ENCODE measurements at places on chromosomes 13 and 19. TPM values are rescaled to one million over a fixed set of nuclear protein-coding genes. Genes with fewer than 3 reads are reported as not detected.

- H3K4me3 ChIP-seq: no peak overlapping the region
- no peak for DNase-seq
- no peaks in the 10 kb centered on the region for H3K27me3 ChIP-seq
- H3K4me1 ChIP-seq: no peaks in the 10 kb centered on the region
- no peak overlapping the region for H3K27ac ChIP-seq
- no peaks in the 10 kb centered on the region for H3K36me3 ChIP-seq
These were observed 512.1 kb downstream of the IRS2 start for GRCh38 chr13:109274188-109274821.

- no peak for DNase-seq
- no peaks in the 10 kb centered on the region for H3K4me1 ChIP-seq
- no peaks in the 10 kb centered on the region for H3K36me3 ChIP-seq
- no peaks in the 10 kb centered on the region for H3K27me3 ChIP-seq
These were observed 34.4 kb upstream of the ZNF562 start for GRCh38 chr19:9709305-9709704.

GRCh38 chr19:3151563-3152418 lies 16.0 kb downstream of the GNA15 start:
- DNase-seq: no peak
- H3K4me1 ChIP-seq: no peaks in the 10 kb centered on the region
- no peaks in the 10 kb centered on the region for H3K27me3 ChIP-seq

DNA sequence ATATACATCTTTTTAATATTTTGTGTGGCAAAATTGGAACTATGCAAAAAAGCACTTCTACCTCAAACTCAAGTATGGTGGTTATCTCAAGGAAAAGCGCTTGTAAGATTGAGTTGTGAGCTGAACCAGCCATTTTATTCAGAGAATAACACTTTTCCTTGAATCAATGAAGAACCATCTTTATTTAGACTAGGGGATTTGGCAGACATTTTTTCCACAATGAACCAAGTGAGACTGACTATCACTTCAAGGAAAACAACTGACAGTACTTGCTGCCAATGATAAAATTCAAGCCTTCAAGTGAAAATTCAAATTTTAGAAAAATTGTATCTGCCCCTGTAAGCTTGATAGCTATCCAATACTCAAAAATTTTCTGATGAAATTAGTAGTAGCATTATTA lies 23.2 kb upstream of the SERTM1 start:
- no peak overlapping the region for H3K4me3 ChIP-seq
- DNase-seq: no peak
- H3K4me1 ChIP-seq: no peaks in the 10 kb centered on the region
- no peaks in the 10 kb centered on the region for H3K27me3 ChIP-seq

DNA sequence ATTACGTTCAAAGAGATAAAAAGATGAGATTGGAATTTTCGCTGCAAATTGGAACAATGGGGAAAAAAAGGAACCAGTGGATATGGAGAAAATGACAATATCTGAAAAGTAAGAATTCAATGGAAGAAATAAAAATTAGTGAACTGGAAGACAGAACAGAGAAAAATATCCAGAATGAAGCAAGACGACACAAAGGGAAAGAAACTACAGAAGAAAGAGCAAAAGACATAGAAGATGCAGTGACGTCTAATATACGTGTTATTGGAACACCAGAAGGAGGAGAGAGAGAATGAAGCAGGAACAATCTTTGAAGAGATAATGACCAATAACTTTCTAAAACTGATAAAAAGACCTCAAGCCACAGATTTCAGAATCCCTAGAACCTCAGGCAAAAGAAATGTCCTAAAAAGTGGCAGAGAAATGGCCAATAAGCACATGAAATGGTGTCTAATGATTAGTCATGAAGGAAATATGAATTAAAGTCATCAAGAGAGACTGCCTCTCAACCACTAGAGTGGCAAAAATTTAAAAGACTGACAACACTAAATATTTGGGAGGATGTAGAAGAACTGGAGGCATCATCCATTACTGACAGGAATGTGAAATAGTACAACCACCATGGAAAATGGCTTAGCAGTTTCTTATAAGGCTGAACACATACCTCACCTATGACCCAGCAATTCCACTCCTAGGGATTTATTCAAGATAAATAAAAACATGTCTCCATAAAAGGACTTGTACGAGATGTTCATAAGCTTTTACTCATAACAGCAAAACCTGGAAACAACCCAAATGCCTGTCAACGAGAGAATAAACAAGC lies 56.5 kb downstream of the GADD45B start:
- no peaks in the 10 kb centered on the region for H3K36me3 ChIP-seq
- H3K4me1 ChIP-seq: no peaks in the 10 kb centered on the region
- H3K4me3 ChIP-seq: no peak overlapping the region
- peak overlapping the region; percentile 60 for H3K27ac ChIP-seq
- H3K27me3 ChIP-seq: no peaks in the 10 kb centered on the region
- no peak for DNase-seq

DNA sequence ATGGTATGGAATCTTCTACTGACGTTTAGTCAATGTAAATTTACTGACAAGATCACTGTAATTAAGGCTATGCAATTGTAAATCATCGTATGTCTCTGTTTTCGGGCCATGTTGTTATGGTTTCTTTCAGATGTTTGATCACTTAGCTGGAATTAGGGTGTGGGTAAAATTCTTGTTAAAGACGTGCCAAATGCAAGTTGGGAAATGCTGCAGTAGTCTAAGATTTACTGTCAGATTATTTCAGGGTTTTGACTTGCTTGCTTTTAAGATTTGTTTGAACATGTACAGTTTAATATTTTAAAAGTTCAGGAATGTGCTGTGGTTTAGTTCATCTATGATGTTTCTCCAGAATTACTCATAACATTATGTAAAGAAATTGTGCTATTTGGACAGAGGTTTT lies 10.8 kb downstream of the NDFIP2 start:
- H3K27me3 ChIP-seq: no peaks in the 10 kb centered on the region
- no peaks in the 10 kb centered on the region for H3K4me1 ChIP-seq
- no peaks in the 10 kb centered on the region for H3K36me3 ChIP-seq
- no peak overlapping the region for H3K27ac ChIP-seq
- DNase-seq: no peak
- no peak overlapping the region for H3K4me3 ChIP-seq

DNA sequence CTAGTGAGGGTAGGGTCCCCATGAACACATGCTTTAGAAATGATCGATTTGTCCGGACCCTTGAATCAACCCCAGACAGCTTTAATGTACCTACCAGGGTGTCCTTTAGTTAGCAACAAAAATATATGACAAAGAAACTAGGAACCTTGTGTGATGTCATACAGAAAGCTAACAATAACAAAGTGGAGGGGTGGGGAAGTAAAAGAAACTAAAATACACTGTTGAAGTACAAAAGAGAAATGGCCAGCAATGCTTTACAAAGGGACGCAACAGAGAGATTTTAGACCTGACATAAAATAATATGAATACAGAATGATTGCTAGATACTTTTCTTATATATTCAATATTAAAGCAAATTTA lies 40.0 kb downstream of the DZIP1 start:
- no peak for DNase-seq
- H3K27ac ChIP-seq: no peak overlapping the region
- no peaks in the 10 kb centered on the region for H3K36me3 ChIP-seq
- no peaks in the 10 kb centered on the region for H3K4me1 ChIP-seq

- no peaks in the 10 kb centered on the region for H3K4me1 ChIP-seq
- H3K27ac ChIP-seq: no peak overlapping the region
- no peak for DNase-seq
- no peak overlapping the region for H3K4me3 ChIP-seq
These were observed 7.3 kb upstream of the SLC7A9 start for GRCh38 chr19:32876919-32877285.

DNA sequence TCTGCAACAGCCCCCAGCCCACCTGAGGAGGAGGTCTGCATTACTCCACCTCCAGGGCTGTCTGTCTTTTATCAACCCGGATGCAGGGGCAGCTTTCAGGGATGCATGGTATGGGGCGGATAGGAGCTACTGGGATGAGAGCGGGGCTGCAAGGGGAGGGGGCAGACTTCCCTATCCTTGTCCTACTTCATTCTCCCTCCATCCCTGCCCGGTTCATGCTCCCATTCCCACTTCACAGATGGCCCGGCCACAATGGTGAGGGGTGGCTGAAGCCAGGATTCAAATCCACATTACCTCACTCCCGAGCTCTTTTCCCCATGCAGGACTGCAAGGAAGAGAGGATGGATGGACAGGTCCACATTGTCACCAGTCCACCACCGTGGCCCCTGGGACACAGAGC lies 40.5 kb upstream of the VSTM2B start:
- no peaks in the 10 kb centered on the region for H3K36me3 ChIP-seq
- no peaks in the 10 kb centered on the region for H3K4me1 ChIP-seq
- no peaks in the 10 kb centered on the region for H3K27me3 ChIP-seq

GRCh38 chr13:97142452-97142851 lies 79.7 kb upstream of the MBNL2 start:
- no peaks in the 10 kb centered on the region for H3K36me3 ChIP-seq
- H3K4me1 ChIP-seq: peaks cover 2% of the 10 kb centered on the region
- peak overlapping the region; percentile 29 for H3K4me3 ChIP-seq
- no peaks in the 10 kb centered on the region for H3K27me3 ChIP-seq
- no peak overlapping the region for H3K27ac ChIP-seq

GRCh38 chr19:43664018-43664417 lies 6.0 kb downstream of the PLAUR start:
- H3K4me1 ChIP-seq: peaks cover 5% of the 10 kb centered on the region
- peaks cover 4% of the 10 kb centered on the region for H3K36me3 ChIP-seq
- no peak overlapping the region for H3K4me3 ChIP-seq
- H3K27me3 ChIP-seq: no peaks in the 10 kb centered on the region
- DNase-seq: no peak

Gene LYPD3
- total RNA-seq: not detected

Gene ZNF99
- total RNA-seq: not detected

Gene CGB2
- not detected for total RNA-seq

Gene FOSB
- 511 TPM for total RNA-seq

Gene FBXO27
- total RNA-seq: 144 TPM

Gene SPIB
- total RNA-seq: not detected

Gene ERFL
- not detected for total RNA-seq

Gene SULT2A1
- total RNA-seq: 2.1 TPM

All from ascending aorta (tissue), 2 donors.